ENCODE measurements at places on chromosomes 11 and 22.

GRCh38 chr11:47234669-47235100 lies 13.9 kb downstream of the ACP2 start:
- no peak for DNase-seq

DNA sequence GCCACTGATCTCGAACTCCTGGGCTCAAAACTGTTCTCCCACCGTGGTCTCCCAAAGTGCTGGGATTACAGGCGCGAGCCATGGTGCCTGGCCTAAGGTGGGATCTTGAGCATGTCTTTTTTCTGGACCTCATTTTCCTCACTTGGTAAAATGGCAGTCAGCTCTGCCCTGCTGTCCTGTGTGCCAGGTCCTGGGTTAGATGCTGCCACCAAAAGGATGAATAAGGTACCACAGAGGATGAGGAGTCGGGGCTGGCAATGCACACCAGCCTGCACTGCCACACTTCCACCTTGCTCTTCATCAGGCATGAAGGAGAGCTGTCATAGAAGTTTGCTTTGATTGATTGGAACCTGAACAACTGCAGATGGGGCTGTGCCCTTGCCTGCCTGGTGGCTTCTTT lies 32.3 kb downstream of the ACO2 start:
- no peak for DNase-seq

DNA sequence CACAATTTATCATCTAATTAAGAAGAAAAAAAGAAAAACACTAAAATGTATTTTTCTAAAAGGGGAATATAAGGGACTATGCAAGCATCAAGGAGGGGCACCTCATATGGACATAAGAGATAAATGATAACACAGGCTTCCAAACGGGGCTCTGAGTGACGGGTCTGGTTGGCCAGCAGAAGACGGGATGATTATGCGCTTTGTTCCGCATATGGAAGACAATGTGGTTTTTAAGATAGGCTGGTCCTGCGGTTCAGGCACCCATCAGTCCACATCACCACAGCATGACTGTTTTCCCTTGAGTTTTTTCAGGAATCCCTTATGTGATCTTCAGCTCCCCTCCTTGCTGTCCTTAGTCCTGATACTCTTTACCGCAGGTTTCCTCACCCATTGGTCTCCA lies 404.6 kb downstream of the OPCML start:
- DNase-seq, result no peak

GRCh38 chr11:120941000-120941399 lies 82.9 kb upstream of the TBCEL start:
- no peak for DNase-seq

DNA sequence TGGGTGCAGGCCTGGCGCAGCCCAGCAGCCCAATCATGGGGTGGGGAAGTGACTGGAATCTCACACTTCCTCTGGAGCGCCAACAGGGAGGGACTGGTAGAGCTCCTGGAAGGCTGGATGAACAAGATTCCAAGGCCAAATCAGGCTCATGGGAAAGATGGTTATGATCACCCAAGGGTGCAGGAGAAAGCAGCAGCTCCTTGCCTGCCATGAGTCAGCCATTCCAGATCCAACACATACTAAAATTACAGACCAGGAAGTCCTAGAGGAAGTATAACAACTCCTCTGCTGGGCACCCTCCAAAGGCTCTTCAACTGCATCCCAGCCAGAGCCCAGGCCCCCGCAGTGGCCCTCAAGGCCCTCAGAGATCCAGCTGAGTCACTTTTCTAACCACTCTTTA lies 427.3 kb downstream of the TENM4 start:
- DNase-seq, result no peak

GRCh38 chr11:62137276-62137861 lies 13.6 kb downstream of the INCENP start:
- DNase-seq, result no peak

GRCh38 chr11:76406359-76406758 lies 25.2 kb downstream of the GVQW3 start:
- no peak for DNase-seq

DNA sequence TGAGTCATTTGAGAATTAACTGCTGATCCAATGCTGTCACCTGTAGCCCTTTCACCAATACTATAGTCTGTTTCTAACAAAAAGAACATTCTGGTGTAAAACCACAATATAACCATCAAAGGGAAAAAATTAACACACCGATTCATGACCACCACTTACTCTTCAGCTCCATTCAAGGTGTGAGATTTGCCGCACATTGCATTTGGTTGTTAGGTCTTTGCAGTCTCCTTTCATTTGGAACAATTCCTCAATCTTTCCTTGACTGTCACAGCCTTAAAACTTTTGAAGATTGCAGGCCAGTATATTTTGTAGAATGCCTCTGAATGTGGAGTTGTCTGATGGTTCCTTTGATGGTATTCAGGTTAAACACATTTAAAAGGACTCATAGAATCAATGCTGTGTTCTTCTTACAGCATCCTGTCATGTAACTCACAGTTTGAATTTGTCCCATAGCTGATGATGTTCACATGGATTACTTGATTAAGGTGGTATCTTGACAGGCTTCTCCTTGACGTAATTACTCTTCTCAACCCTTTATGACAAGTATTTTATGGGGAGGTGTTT lies 63.6 kb downstream of the TNRC6B start:
- DNase-seq, result no peak
